Osteocyte (in vitro differentiated cells): ENCODE measurements at places on chromosomes 4 and X. TPM values are rescaled to one million over a fixed set of nuclear protein-coding genes. Genes with fewer than 3 reads are reported as not detected.

The ABLIM2 gene
- total RNA-seq, result 0.24 and 0.31 TPM in 2 replicates

The FGFR3 gene
- 6.4 and 6.9 TPM in 2 replicates for total RNA-seq

- H3K36me3 ChIP-seq, result no peaks in the 10 kb centered on the region
- no peak overlapping the region for H3K27ac ChIP-seq
These were observed 106.4 kb upstream of the NDST4 start for GRCh38 chr4:115219862-115220261.

- no peaks in the 10 kb centered on the region for H3K27me3 ChIP-seq
- no peak for DNase-seq
- no peak overlapping the region for H3K4me3 ChIP-seq
- H3K4me1 ChIP-seq, result no peaks in the 10 kb centered on the region
These were observed 31.4 kb downstream of the EXOC1 start for GRCh38 chr4:55884851-55885219.

DNA sequence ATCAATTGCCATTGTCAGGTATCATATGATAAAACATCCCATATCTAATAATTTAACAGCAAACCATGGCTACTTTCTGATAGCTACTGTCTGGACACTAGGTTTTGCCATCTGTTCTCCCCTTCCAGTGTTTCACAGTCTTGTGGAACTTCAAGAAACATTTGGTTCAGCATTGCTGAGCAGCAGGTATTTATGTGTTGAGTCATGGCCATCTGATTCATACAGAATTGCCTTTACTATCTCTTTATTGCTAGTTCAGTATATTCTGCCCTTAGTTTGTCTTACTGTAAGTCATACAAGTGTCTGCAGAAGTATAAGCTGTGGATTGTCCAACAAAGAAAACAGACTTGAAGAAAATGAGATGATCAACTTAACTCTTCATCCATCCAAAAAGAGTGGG is 7.0 kb downstream of the NPY5R start:
- peaks cover 24% of the 10 kb centered on the region for H3K27me3 ChIP-seq
- no peaks in the 10 kb centered on the region for H3K4me1 ChIP-seq
- no peak for DNase-seq
- no peak overlapping the region for H3K4me3 ChIP-seq
- H3K36me3 ChIP-seq, result no peaks in the 10 kb centered on the region
- no peak overlapping the region for H3K27ac ChIP-seq
